ENCODE measurements at places on chromosomes 16 and 17.

- DNase-seq, result no peak
These were observed 18.4 kb downstream of the GOSR1 start for GRCh38 chr17:30495586-30495985.

DNA sequence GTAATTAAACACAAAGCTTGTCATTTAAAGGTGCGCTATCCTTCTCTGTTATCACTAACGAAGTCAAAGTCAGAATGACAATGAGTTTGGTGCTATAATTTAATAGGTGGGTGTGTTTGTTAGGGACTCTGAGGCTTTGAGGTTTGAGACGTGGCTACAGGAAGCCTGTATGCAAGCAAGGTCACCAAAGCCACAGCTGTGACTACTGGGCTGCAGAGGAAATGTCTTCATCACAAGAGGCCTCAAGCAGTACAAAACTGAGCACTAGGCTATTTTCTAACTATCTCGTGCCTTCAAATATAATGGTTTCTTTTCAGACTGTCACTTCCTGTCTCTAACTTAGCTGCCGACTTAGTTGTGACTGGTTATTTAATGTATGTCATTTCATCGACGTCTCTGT is 141.2 kb downstream of the AATF start:
- DNase-seq, result no peak

DNA sequence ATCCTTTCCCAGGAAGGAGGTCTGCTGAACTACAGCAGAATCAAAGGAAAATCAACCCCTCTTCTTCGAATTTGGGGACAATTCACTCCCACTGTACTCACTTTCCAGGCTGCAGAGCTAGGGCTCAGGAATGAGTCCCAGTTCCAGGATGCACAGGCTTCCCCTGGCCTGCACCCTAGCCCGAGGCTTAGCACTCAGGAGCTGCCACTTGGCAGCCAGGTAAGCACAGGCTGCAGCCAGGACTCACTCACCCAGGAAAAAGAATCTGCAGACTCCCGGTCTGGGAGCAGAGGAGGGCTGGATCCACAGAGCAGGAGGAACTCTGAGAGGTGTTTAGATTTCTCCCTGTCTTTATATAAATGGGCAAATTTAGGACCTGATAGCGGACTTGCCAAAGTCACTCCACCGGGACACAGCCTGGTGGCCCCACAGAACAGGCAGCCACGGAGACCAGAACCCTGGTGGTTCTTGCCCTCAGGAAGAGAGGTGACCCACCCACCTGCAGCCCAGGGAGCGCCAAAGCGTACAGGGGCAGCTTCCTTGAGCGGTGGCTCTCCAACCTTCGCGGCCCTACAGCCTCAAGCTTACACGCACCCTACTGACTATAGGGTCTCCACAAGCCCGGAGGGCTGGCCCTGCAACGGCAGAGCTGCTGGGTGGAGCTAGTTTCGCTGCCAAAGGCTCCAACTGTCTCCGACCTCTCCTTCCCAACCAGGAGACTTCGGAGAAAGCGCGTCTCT is 4.8 kb downstream of the CBLN1 start:
- no peak for DNase-seq

GRCh38 chr17:357644-358043 is 5.0 kb upstream of the RPH3AL start:
- no peak for DNase-seq

GRCh38 chr17:66203274-66204015 is 11.5 kb upstream of the CEP112 start:
- DNase-seq, result no peak

DNA sequence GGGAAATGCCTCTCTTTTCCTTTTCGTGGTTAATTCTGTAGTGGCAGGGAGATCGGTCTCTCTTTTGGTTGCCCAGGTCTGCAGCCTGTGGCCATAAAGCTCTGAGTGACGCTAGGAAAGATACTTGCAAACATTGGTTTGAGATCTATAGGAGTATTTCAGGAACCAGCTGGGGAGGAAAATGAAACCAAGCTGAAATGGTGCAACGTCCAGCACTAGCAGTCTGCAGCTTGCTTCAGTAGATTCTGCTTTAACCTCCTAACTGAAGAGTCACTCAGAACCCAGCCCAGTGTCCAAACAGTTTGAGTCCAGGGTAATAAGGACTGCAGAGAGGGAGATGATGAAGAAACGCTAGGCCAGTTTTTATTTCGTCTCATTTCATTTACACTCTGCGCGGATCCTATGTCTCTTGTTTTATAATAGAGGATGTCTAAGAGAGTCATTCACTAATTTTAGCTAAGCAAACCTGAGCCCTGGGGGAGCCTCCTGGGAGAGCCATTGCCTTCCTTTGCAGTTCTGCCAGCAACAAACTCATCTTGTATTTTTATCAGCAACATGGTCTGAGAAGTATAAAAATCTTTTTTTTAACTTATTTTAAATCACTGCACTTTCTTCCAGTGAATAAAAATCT is 12.0 kb downstream of the SP2 start:
- DNase-seq, result no peak
